Fibroblast of skin of left quadriceps (primary cell): ENCODE measurements at places on chromosomes 6 and 20.
A peak's percentile ranks its signal among the peaks of the same experiment; 100 is the strongest.

DNA sequence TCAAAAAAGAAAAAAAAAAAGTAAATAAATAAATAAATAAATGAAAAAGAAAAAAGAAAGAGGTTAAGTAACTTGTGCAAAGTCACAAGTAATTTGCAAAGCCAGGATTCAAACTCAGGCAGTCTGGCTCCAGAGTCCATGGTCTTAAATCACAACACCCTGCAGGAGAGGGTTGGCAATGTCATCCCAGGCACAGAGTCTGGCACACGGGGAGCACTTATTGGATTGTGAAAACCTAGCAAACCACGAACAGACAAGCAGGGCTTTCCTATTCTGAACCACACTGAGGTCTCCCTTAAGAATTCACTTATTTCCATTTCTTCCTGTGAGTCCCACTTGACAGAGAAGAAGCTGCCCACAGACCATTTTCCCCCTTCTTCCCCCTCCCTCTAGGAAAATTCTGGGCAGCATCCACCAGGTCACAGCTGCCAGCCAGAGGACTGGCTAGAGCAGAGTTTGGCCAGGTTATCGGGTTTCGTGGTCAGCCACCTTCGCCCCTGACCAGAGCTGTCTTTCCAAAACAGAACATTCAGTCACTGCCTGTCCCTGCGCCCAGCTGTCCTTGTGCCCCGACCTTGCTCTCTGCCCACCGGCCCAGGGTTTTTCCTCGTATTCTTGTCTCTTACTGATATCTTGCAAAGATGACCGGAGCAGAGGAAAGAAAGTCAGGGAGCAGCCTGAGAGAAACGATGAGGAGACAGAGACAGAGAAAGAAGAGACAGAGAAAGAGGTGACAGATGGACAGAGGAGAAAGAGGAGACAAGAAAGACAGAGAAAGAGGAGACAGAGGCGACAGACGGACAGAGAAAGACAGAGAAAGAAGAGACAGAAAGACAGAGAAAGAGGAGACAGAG is 106.4 kb upstream of the PTPN1 start:
- no peak for DNase-seq

GRCh38 chr6:157982102-157982562 is 469 bp downstream of the SYNJ2 start:
- no peak for DNase-seq

DNA sequence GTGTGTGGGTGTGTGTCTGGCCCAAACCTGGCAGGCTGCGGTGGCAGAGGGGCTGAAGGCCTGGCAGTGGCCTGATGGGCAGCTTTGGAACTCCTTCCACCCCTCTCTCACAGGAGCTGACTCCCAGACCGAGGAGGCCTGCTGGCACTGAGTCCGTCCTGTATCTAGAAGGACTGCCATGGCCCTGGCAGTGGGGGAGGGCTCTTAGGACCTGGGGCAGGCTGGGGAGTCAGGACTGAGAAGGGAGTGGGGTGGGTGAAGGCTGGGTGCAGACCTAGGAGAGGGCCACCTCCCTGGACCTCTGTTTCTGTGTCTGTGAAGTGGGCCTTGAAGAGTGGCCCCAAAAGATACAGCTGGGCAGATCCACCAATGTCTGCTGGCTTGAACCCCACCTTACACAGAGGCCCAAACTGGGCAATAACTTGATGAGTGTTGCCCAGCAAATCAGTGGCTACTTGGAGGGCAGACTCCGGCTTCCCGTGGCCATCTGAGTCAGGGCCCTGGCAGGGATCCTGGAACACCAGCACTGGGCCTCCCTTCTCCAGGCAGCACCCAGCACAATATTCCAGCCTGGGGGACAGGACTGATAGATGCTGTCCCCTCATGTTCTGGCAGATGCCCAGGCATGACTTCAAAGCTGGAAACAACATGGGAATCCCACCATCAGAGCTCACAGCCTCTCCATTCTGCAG is 46.7 kb upstream of the BLCAP start:
- no peak for DNase-seq

- DNase-seq, result no peak
Observed at GRCh38 chr6:79536585-79536953, 661 bp downstream of the LCA5 start.

- peak; percentile 52 for DNase-seq
Observed at GRCh38 chr6:722077-722524, 29.2 kb upstream of the EXOC2 start.

DNA sequence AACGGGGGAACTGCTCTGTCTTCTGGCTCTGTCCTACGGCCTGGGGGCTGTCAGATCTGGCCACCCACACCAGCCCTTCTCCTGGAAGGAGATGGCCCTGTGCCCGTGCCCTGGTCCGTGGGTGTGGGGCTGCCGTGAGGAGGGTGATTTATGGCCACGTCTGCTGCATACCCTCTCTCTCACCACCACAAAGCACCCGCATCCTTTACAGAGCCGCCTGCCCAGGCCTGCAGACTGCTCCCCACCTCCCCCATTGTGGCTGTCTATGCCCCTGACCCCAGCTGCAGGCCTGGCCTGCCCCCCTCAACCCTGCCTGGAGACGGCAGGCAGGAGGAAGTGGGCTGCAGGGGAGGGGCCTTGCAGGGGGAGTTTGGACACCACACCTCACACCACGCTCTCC is 72.7 kb upstream of the GATA5 start:
- DNase-seq, result no peak

DNA sequence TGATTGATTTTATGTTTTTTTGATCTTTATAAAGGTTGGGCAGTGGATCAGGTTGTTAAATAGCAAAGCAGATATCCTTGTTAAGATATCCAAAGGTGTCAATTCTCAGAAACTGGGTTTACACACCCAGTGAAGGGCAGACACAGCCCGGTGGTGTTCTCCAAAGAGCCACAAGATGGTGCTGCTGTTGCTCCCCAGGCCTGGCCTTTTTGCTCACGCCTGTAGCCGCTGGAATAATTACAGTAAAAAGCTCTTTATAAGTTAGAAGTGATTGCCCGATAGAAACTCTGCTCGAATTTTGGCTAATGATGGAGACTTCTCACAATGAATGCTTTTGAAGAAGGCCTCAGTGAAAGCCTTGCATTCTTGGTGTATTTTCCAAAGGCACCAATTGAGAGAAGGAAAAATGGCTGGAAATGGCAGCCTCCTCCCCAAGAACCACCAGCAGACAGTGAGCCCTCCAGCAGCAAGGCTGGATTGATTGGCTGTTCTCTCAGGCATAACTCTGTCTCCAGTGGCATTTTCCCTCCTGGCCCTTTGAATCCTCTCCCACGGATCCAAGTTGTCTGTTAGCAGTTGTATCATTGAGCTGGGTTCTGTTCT is 120.5 kb upstream of the CHD6 start:
- no peak for DNase-seq

DNA sequence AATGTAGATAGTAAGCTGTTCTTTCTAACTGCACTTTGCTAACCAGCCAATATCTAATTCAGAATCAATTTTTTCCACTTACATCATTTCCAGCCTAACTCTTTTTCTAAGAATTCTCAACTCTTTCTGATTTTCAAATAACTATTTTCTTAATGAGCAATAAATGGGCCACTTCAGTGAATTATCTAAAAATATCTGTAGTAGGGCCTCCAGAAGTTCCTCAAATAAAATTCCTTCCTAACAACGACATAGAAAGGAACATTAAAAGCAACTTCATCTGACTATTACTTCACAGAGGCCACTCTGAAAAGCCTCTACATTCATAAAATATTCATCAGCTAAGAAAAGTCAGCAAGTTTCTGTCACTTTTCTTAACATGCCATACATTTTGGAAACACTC is 4.8 kb downstream of the COL12A1 start:
- no peak for DNase-seq

DNA sequence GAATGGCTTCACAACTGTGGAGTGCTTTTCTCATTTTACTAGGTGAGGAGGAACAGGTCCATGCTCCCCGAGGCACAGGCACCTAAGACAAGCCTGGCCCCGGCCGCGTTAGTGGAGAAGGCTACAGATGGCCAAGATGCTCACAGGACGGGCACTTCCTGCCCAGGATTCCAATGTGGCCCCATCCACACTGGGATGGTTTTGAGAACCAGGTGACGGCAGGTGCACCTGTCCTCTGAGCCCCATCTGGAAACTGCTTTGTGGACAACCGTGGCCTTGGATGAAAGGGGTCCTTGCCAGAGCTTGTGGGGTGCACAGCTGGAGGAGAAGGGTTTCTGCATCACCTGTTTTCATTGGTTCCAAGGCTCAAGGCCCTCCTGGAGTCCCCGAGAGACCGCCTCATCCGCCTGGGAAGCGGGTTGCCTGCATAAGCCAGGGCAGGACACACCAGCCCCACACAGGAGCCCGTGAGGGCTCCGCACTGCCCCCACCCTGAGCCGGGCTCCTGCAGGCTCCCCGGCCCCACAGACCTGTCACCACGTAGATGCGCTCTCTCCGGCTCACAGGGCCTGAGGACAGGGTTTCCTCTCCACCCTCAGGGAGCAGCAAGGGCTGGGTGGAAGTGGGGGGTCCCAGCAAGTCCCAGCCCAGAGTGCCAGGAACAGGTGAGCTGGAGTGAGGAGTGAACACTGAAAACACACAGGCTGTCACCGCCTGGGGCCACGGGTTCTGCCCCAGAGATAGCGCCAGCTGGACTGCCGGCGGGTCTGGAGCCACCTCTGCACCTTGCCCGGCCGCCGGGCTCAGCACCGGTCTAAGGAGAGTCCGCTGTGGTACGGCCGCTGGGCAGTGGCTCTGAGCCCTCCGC is 18.3 kb downstream of the NTSR1 start:
- no peak for DNase-seq

DNA sequence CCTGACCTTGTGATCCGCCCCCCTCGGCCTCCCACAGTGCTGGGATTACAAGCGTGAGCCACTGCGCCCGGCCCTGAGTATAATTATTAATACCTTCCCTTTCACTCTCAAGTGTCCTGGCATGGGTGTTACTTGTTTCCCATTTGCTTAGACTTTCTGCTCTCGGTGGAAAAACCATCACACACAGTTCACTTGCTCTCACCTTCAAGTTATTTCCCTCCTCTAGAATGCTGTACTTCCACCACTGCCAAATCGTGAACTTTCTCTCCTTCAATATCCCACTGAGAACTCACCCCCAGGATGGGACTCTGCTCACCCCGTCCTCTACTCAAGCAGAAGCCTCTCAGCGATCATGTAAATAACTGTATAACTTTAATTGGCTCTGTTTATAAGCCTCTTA is 4.6 kb upstream of the HIVEP1 start:
- DNase-seq, result no peak
